Sciatic nerve (tissue), 2 donors: ENCODE measurements at places on chromosomes 1 and 21. TPM values are rescaled to one million over a fixed set of nuclear protein-coding genes. Genes with fewer than 3 reads are reported as not detected.

DNA sequence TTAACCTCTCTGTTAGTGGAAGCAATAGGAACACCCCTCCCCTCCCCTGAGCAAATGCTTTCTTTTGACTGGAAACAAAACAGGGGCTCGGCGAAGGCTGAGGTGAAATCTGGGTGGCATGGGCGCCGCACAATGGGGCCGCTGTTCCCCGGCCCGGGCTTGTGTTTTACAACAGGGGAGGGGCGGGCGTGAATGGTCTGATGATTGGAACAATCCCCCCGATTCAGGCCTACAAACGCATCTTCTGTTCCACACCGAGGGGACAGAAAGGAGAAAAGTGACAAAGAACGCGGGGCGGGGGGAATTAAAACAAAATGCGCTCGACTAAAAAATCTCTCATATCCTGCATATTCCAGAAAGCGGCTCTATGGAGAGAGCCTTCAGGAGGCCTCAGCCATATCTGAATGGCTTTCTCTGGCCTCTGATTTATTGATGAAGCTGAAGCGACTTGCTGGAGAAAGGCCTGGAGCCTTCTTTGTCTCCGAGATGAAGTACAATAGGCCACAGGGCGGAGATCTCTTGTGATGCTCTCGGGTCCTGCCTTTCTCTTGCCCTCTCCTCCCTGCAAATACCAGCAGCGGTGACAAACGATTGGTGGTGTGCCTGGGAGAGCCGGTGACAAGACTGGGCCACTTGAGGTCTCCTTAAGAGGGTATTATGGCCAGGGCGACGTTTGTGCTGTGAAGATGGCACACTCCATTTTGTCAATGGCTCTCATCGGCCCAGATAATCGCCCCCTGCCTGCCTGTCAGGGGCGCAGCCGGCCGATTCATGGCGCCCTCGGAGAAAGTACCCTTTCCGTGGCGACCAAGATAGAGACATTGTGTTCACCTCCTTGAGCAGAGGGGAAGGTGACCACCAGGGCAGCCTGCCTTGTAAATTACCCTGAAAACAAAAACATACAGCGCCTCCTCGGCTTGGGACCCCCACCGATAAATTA, 47.1 kb upstream of the OLIG2 start:
- DNase-seq = no peak

DNA sequence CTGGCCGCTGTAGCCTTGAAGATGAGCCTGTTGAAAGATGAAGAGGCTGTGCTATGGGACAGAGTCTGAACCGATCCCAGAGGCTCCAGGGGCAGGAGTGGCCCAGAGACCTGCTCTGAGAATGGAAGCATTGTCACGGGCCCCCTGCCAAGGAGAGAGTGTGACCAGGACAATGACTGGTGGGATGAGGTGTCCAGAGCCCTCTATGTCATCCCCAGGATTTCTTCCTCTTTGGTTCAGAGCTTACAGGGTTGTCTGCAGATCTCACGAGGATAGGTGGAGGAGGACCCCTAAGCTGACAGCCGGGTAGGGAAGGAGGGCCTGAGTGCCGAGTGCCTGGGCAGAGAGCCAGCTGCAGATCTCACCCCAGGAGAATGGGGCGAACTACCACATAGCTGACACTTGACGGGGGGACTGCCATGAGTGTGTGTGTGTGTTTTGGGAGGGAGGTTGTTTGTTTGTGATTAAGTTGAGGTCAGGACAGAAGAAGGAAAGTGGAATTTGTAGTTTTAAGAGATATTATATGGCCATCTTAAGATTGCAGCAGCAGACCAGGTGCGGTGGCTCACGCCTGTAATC, 25.4 kb downstream of the PIK3CD start:
- no peak for DNase-seq

GRCh38 chr1:198151688-198152087, 5.1 kb upstream of the NEK7 start:
- DNase-seq = no peak

GRCh38 chr1:197093226-197093885, 26.3 kb upstream of the F13B start:
- no peak for DNase-seq

GRCh38 chr1:80417671-80418070, 1383.1 kb upstream of the ADGRL2 start:
- no peak for DNase-seq

DNA sequence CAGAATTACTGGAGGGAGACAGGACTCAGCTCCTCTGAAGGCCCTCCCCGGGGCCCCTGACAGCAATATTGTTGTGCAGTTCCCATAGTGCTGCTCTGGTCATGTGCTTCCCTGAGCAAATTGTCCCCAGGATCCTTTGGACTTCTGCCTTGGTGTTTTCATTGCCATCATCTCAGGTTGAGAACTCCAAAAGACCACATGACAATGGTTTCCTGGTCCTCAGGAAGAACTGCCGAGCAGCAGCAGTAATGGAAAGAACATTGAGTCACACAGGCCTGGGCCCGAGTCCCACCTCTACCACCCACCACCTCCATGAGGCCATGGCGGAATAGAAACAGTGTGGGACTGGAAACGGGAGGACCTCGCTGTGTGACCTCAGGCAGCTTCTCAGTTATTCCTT, 6.3 kb upstream of the CTTNBP2NL start:
- DNase-seq = no peak

DNA sequence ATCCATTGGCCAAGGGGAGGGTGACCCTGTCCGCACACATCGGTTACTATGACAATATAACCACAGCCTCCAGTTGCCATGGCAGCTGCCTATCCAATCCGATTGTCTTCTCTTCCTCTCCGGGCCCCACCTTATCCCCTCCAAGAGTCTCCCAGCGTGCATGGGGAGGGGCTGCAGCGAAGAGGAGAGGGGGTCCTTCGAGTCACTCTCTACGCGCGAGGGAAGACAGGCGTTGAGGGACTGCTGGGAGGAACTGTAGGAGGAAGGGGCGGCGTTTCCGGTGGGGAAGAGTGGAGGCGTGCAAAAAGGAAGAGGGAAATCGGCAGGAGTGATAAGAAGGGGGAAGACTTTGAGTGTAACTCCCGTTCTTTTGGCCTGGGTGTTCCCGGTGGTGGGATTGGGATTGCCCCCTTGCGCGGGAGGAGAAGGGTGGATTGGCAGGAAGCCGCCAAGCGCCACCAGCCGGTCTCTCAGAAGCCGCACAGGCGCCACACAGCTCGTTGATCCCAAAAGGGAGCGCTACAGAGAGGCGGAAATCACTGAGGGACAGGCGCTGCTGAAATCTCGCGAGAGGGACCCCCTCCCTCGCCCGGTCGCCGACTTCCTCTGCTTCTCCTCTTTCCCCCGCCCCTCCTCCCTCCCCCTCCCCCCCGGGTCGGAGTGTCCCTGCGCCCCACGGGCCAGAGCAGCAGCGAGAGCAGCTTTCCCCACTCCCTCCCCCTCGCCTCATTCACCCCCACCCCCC, 384 bp upstream of the SMG7 start:
- peak; percentile 99 for DNase-seq

- no peak for DNase-seq
Observed at GRCh38 chr1:30679201-30679975, 44.0 kb downstream of the MATN1 start.

DNA sequence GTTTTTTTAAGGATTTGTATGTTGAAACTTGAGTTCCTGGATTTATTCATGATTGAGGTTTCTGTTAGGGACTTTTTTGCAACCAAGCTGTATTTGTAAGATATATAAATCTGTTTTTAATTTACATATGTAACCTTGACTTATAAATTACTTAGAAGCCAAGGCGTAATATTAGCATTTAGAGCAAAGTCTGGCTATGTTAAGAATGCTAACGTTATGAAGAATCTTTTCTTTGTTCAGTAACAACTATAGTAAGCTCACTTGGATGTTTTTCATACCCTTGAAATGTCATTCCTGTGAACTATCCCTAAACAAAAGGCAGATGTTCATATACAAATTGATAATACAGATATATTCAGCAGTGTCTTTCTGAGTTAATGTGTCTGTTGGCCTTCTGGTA, 155.3 kb downstream of the MAGI3 start:
- DNase-seq = no peak

DNA sequence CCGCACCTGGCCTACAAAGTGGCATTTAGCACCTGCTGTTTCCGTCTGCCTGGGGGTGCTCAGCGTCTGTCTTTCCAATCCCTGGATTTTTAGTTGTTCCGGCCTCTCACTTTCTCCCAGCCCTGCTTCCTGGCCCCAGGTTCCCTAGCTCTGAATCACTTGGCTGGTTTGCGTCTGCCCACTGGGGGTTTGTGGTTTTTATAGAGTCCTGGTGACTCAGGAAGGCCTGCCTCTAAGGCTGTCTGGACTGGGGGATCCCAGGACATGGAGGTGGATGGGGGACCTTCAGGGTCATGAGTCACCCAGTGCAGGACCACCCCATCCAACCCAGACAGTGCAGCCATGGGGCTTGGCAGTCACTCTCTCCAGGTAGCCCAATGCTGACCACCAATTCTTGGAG, 53.5 kb downstream of the MRPL37 start:
- no peak for DNase-seq

DNA sequence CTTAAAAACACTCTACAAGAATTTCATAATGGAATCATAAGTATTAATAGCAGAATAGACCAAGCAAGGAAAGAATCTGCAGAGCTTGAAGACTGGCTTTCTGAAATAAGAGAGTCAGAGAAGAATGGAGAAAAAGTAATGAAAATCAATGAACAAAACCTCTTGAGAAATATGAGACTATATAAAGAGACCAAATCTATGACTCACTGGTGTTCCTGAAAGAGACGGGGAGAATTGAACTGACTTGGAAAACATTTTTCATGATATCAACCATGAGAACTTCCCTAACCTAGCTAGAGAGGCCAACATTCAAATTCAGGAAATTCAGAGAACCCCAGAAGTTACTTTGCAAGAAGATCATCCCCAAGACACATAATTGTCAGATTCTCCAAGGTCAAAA, 85.6 kb downstream of the GDAP2 start:
- DNase-seq = no peak

- DNase-seq = no peak
Observed at GRCh38 chr1:197808880-197809279, 33.6 kb upstream of the DENND1B start.

DNA sequence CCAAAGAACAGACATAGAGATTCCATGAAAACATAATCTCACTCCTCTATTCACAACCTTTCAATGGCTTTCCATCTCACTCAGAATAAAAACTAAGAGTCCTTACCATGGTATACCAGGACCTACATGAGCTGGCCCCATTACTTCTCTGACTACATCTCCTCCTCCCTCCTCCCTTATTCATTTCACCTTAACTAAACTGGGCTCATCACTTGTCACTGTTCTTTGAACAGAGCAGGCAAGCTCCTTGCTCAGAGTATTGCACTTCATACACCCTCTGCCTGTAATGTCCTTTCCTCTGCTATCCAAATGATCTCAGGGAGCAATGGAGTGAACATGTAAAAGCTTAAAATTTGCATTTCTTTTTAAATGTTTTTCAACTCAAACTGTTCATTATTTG, 142.0 kb downstream of the MRPL39 start:
- DNase-seq = no peak

DNA sequence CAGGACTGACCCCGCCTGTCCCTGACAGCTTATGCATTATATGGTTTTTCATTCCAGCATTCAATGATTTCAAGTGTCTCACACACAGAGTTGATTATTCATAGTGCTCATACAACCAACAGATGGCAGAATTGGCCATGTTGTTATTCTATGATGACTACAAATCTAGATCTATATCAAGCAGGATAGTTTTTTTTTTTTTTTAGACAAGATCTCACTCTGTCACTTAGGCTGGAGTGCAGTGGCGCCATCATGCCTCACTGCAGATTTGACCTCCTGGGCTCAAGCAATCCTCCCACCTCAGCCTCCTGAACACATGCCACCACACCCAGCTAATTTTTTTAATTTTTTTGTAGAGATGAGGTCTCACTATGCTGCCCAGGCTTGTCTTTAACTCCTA, 40.1 kb upstream of the LRRC8D start:
- DNase-seq = no peak

DNA sequence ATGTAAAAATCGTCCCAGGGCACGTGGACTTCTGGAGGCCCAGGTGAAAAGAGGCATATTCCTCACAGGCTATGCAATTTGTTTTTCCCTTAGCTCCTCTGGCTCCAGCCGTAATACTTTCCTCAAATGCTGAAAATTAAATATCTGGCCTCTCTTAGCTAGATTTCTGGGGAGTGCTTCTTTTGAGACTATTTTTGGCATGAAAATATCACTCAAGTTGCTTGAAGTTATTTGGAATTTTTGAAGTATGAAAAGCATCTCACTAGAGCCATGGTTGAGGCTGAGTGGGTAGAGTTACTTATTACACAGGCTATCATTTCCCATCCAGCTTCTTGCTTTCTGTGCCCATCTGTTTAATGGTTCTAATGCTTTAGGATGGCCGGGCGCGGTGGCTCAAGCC, 59.7 kb downstream of the MYOM3 start:
- DNase-seq = no peak

DNA sequence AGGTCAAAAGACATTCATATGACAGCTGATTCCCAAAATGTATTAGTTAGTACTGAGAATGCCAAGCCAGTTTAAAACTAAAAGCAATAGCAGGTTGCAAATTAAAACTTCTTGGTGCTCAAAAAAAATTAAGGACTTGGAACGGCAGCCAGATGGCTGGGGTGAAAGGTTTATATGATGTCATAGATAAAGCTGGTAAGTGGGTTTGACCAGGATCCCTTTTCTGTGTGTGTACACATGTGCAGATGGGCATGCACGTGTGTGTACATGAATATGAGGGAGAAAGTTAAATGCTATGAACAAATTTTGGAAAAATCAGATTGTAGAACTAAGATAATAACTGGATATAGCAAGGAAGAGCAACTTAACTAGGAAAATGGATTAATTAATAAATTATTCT, 39.1 kb upstream of the DPH5 start:
- DNase-seq = no peak

DNA sequence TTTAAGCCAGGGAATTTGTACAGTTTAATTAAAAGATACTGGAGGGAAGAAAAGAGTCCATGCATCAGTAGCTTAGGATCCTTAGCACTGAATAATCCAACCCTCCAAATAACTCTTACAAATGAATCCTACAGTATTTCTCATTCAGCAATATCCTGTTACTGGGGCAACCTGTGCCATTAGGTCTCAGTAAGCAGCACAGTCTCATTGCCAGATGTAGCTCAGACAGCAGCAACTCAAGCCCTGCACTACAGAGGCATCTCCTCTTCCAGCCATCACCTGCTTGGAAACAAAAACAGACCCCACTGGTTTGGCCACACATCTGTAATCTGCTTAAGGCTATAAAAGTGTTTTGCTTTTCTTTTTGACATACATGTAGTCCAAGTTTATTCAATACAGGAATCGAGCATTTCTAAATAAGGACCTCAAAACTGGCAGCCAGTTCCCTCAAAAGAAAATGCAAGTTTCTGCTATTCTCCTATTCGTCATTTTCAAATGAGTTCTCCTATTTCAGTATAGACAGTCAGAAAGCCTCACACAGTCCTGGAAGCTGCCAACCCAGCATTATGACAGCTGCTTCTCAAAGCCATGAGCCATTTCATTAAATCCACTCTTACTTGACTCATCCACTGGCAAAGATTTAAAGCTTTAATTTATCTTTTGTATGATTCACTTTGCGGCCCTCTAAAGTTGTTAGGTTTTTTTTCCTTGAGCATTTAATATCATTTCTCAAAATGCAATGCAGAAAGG, 129.0 kb downstream of the APP start:
- no peak for DNase-seq

OR10K2 gene
- not detected for total RNA-seq

ARHGEF19 gene
- total RNA-seq = 4.6 TPM

OR2T33 gene
- not detected for total RNA-seq

RGS1 gene
- total RNA-seq = 137 TPM

KIRREL1 gene
- total RNA-seq = 67.8 TPM

FCRL1 gene
- 1.4 TPM for total RNA-seq

LRRC53 gene
- not detected for total RNA-seq

TMEM82 gene
- not detected for total RNA-seq

FOXD2 gene
- total RNA-seq = 12.3 TPM

MPL gene
- total RNA-seq = 0.40 TPM

LCE1D gene
- total RNA-seq = not detected

HEATR1 gene
- 33.7 TPM for total RNA-seq

TDRD5 gene
- not detected for total RNA-seq

CADM3 gene
- 207 TPM for total RNA-seq
